Suppressor macrophage treated with lipopolysaccharide for 4 hours (primary cell): ENCODE measurements at places on chromosomes 2 and 18.

- DNase-seq: no peak
Observed at GRCh38 chr2:200220251-200220650, 86.2 kb upstream of the SPATS2L start.

GRCh38 chr2:226622484-226622883 lies 177.1 kb downstream of the IRS1 start:
- DNase-seq: no peak

- DNase-seq: no peak
Observed at GRCh38 chr2:239226677-239227581, 173.9 kb downstream of the HDAC4 start.

DNA sequence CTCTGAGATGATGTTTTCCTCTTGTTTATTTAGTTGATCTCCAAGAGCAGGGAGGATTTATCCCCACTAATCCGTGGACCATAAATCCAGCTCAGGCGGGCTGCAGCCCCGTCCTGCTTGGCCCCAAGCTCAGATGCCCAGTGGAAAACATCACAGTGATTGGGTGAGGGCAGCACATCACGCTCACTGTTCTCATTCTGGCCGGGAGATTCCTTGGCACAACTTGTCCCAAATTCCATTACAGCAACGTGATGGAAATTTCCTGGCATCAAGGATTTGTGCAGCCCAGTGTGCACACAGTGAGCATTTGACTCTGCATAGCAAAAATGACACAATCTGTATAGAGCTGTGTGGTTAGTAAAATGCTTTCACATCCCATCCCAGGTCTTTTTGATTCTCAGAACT lies 96.8 kb downstream of the VAPA start:
- DNase-seq: no peak

GRCh38 chr2:23708771-23709170 lies 218.2 kb downstream of the ATAD2B start:
- no peak for DNase-seq

- no peak for DNase-seq
Observed at GRCh38 chr2:235768606-235769005, 274.8 kb downstream of the AGAP1 start.

GRCh38 chr2:76044701-76045100 lies 334.0 kb upstream of the GCFC2 start:
- DNase-seq: no peak

- DNase-seq: peak; percentile 78
Observed at GRCh38 chr2:120210270-120210693, 12.9 kb downstream of the TMEM185B start.

DNA sequence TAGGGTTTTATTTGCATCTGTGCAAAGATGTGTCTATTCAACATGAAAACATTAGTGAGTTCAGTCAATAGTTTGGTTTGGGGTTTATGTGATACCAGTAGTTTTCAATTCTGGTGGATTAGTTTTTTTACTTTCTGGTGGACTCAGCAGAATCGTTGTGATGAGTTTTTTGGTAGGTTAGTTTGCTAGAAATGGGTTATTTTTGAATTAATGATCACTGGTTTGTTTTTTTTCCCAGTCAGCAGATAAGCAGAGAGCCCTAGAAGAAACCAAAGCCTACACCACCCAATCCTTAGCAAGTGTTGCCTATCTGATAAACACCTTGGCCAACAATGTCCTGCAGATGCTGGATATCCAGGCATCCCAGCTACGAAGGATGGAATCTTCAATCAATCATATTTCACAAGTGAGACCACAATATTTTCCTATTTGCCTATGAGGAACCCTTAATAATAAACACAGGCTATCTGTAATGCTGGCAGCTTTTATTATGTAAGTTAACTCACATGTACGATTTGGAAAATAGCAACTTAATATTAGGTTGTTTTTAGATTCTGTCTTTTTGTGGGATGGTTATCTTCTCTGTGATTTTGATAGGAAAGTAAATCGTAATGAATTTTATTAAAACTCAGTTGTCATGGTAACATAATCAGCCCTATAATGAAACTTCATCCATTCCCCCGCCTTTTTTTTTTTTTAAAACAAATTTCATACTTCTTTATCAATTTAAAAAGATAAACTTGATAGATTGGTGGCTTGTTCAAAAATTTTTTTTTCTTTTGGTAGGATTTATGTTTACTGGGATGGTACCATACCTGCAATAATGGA lies 38.7 kb downstream of the ABI2 start:
- DNase-seq: no peak

DNA sequence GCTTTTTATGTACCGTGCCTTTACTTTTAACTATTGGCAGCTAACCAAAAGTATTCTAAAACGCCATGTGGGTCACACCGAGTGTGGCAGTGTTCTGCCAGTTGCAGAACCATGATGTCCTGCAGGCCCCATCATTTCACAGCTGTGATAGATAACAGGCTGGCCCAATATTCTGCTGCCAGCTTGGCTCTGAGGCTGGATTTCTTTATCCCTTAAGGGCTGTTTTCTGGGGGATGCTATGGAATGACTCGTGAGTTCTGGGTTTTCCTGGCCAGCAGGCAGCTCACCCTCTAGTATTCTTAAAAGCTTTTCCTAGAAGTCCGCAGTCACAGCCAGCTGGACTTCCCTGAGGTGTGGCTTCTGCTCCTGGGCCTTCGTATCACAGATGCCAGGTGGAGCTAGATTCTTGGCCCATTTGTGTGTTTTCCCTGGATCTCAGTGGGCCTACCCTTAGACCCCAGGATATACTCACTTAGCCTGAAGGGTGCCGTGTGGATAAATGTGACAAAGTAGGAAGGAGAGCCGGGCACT lies 41.0 kb downstream of the FHOD3 start:
- no peak for DNase-seq

DNA sequence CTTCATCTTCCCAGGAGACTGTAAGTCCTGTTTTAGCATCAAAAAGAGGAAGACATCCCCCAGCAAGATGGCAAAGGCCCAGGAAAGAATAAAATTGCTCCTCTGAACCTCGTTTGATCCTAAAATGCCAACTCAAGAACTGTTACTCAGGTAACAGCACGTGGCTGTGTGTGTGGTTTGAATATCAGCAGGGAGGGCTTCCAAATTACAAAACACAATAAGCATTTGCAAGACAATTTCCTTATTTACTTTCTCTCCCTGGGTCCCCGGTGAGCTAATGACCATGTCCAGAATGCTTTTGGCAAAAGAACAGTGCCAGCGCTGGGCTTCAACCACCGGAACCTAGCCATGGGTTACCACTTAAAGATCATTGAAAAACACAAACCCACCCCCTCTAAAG lies 163.6 kb downstream of the C1D start:
- no peak for DNase-seq

DNA sequence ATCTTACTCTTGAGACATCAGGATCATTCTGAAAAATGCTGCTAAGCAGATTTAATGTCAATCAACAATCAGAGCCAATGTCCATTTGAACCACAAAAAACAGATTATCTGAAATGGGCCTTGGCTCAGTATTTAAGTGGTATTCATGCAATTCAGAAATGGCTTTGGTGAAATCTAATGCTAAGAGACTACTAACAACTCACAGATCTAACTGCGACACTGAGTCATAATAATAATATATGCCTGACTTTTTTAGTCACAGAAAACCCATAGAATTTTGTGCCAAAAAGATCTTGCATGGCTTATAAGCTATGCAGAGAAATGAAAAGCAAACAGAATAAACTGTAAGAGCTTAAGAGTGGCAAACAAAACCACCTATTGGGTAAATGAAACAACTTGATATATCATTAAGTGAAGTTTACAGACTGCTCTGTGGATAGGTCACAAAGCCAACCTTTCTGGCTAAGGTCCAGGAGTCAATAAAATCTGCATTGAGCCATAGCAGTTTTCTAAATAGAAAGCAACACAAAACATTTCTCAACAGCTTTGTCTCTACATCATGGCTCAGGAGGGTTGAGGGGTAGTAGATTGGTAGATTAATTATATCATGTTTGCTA lies 234.3 kb downstream of the LRATD1 start:
- no peak for DNase-seq

DNA sequence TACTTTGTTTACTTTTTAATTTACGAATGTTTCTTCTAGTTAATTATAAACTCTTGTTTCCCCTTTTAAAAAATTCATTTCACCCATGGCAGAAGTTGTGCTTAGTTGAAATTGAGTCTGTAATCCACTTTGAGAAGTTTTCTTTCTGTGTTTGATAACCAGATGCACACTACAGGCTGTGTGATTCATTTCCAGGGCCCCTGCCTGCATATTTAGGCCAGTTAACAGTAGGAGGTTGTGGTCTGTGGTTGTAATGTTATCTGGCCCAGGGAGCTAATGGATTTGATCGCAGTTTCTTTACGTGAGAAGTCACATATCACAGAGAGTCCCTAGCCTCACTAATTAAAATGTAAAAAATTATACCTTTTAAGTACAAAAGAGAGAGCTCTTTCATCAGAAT lies 3.3 kb downstream of the CDH7 start:
- no peak for DNase-seq

GRCh38 chr2:60447943-60448342 lies 105.5 kb downstream of the BCL11A start:
- no peak for DNase-seq

- no peak for DNase-seq
Observed at GRCh38 chr2:47222826-47223554, 67.9 kb upstream of the STPG4 start.

- no peak for DNase-seq
Observed at GRCh38 chr2:225510796-225511195, 111.3 kb downstream of the NYAP2 start.

DNA sequence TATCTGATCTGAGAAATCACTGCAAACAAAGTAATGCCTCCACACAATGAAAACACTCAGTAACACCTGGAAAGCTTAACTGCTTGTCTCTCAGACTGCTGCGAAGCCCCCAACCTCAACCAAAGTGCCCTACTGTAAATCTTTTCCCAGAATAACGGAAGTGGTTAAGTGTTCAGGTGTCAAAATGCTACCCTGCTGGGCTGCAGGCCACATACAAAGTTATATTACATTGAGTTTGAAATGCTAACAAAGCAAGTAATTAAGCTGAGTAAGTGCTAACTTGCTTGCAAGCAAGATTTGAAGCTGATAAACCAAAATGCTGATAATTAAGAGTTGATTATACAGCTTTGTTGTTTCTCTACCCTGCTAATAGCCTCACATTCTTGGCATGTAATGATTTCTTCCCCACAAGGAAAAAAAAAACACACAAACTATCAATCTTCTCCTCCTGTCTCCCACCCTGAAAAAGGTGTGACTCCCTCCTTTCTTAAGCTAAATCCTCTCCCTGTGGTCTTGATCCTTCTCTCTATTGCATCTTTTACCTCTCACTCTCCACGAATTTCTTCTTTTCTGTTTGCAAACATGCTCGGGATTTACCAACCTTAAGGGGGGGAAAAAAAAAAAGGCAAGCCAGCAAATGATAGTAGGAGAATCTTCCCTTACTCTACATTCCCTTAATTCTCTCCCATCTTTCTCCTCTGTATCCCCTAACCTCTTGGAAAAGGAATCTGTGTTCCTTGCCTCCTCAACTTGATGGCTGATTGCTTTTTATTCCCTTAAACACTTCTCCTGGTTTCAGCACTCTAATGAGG lies 266.8 kb upstream of the SIX3 start:
- DNase-seq: no peak

DNA sequence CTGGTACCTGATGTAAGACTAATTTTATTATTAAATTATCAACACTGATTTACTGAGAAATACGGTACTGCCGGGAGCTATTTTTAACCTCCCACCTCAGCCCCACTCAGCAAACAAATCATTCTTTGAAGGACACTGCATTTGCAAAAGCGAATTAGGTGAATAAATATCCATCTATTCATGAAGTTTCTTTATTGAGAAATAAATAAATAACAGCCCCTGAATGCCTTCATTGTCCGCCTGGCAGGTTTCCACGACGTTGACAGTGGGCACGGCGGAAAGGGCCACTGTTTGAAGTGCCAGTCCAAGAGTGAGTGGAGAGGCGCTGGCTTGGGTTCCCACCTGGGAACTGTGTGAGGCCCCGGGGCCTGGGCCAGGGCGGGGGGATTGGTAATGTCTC lies 15.7 kb downstream of the C1QL2 start:
- no peak for DNase-seq

DNA sequence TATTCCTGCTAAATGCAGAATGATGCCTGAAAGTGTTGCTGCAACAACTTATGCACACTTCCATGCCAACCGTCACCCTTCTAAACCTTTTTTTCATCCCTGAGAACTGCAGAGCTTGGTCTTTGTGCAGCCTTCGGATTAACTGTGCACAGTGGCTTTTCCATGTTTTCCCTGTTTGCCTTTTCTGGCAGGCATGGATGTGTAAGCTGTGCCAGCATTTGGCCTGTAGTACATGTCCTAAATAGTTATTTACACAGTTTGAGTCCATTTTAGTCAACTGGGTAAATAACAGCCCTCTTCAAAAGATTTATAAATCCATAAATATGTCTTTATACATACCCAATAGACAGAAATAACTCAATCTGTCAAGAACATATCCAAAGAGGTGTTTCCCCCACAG lies 31.5 kb downstream of the MEIS1 start:
- DNase-seq: no peak

DNA sequence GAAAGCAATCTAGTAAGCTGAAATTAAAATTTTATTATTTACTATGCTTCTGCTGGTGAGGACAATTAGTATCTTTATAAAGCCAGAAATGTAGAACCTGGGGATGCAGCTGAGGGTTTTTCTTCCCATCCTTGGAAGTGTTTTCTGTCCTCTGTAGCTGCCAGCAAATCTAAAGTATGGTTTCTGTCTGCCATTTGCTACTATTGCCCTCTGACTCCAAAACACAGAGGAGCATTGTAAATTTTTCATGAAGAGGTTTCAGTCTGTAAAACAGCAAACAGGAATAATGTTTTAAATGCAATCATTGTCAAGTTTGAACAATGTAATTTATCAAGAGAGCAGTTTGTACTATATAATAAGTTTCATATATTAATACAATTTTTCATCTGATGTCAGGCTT lies 258.8 kb downstream of the ZNF407 start:
- no peak for DNase-seq

GRCh38 chr2:20454036-20454981 lies 7.4 kb downstream of the RHOB start:
- DNase-seq: no peak

DNA sequence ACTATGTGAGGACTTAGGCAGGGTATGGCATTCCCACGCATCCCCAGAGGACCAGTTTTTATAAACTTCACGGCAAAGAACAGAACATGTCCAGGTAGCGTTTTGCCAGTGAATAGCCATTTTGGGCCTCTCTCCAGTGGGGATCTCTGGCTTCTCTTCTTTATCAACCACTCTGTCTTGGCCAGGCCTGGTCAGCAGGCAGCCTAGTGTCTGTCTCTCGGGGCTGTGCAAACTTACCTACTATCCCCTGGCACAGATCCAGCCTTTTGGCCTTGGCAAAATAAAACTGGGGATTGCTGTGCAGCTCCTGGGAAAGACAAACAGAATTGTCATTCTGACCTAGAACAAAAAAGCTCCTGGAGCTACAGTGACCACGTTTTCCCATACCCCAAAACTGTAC lies 14.5 kb downstream of the CAPN14 start:
- DNase-seq: no peak

- DNase-seq: peak; percentile 67
Observed at GRCh38 chr2:160918906-160919503, 241.2 kb upstream of the TANK start.

DNA sequence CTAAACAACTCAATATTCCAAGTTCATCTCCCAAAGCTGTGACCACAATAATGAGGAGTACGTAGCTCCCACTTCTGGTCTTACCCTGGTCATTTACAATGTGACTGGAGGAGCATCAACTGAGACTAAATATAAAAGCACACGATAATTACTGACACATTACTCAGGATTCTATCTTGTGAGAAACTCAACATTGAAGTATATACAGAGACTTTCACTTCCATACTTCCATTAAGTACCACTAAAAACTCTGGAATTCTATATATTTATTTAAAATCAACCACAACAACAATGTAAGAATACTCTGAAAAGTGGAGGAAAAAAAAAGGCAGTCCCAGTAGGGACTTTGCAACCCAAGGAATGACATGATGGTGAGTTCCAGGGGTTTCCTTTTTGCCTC lies 61.4 kb downstream of the XDH start:
- no peak for DNase-seq
